ENCODE measurements at places on chromosomes 12 and 14. TPM values are rescaled to one million over a fixed set of nuclear protein-coding genes. Genes with fewer than 3 reads are reported as not detected.

GRCh38 chr12:46267825-46268582, 839 bp downstream of the SLC38A1 start:
- DNase-seq, result no peak

DNA sequence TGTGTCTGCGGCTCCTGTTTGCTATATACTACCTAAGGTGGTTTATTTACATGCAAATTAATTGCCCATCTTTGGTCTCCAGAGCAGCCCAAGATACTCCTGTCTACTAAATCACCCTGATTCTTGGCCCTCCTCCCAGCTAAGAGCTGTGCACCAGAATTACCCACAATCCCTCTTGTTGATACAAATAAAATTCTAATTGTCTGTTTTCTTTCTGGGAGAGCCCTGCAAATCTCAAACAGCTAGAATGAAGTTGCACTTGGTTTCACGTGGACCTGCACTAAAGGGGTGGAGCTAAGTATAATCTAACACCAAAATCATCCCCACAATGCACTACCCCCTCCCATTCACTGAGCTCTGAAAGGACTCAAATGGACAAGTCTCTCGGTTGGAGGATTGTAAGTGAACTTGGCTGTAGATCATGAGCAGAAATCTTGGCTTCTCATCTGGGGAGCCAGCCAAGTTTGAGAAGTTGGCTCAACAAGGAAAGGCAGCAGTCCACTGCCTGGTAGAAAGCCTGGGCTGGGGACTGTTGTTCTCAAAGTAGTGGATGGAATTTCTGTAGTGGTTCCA, 6.6 kb downstream of the MAX start:
- no peak for DNase-seq

- no peak for DNase-seq
These were observed 6.0 kb downstream of the OR10P1 start for GRCh38 chr12:55642669-55643068.

DNA sequence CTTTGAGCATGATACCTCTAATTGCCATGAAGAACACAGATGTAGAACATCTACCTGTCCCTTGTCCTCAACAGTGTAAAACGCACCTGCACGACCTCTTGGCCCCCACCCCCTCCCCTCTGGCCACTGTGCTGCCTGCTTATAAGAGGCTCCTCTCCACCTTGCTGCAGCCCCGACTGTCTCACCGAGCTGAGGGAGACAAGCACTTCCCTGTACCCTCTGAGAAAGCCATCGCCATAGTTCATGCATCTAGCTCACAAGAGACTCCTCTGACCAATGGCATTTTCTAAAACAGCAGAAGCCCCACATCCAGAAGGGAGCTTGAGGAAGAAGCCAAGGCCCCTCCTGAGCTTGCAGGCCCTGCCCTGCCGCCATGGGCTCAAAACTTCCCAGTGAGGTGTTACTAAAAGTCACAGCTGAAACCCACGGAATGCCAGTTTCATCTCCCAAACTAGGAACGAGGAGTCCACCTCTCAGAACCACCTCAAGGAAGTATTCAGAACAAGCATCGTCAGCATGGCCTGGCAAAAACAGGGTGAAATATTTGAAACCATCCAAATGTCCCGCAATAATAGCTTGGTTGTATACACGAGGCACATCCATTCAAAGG, 21.5 kb upstream of the ANO2 start:
- DNase-seq, result no peak

GRCh38 chr14:61184112-61184511, 97.0 kb downstream of the TMEM30B start:
- DNase-seq, result no peak

DNA sequence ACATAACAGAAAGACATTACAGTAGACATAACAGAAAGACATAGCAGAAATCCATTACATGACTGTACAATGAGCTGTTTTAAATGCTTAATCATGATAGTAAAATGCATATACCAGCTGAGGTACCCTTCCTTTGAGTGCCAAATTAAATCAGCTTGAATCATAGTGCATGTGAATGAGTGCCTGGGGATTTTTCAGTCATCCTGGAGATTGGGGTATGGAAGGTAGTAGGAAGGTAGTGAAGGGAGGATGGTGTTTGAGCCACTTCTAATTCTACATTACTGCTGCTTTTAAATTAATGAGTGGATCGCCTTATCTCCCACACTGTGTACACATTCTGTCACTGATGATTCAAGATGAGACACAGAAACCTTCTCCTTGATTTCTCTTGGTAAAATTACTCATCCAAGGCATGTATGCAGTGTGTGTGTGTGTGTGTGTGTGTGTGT, 534.2 kb downstream of the LRFN5 start:
- DNase-seq, result no peak

Gene FZD10
- total RNA-seq, result not detected

GRCh38 chr14:22471545-22472121, 117.4 kb downstream of the DAD1 start:
- DNase-seq, result no peak

- DNase-seq, result no peak
These were observed 19.4 kb upstream of the SLC25A3 start for GRCh38 chr12:98574110-98574509.
